Fibroblast of skin of scalp (primary cell): ENCODE measurements at places on chromosomes 16 and 17.

GRCh38 chr16:84446084-84446483, 58.4 kb downstream of the MEAK7 start:
- DNase-seq = no peak

DNA sequence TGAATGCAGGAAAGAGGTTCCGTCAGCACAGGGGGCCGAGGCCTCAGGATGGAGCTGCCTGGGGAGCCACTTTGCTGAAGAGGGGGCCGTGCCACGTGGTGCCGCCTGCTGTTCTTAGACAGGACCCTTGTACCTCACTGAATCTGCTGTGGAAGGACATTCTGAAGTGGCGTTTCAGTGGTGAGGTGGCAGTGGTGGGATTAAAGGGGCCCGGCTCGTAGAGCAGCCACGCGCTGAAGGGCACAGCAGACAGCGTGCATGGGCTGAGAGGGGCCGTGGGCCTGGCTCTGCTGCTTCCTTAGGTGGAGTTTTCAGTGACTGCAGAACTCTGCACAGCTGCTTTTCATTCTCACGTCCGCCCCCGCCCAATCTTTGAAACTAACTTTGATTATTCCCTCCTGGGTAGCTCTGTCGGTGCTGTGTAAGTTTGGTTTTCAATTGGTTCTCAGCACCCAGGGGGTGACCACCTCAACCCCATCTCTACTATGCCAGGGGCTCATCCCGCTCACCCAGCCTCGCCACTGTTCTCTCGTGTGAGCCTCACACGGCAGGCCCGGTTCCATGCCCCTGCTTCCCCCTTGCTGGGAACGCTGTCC, 70.3 kb downstream of the SEC14L1 start:
- no peak for DNase-seq

DNA sequence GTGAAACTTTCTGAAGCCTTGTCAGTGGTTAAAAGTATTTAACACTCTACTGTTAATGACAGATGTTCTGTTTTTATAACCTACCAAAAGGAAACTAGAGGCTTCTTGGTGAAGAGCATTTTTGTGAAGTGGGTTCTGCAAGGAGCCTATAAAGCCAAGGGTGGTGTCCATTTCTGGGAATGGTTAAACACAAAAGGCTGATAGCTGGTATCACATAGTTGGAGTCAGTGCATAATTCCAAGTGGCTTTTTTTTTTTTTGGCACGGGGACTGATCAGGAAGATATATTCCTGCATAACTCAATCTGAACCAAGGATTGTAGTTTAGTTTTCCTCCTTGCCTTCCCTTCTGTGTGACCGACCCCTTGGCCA, 27.6 kb upstream of the KPNB1 start:
- peak; percentile 15 for DNase-seq

- peak; percentile 36 for DNase-seq
These were observed 108.7 kb downstream of the TRIM37 start for GRCh38 chr17:58997756-58998553.

- peak; percentile 77 for DNase-seq
These were observed at the start of gene BRD7 for GRCh38 chr16:50368410-50369132. TSS of gene BRD7 (minus strand) at chr16:50368988. CDS start at chr16:50368774, 214 bp downstream.

DNA sequence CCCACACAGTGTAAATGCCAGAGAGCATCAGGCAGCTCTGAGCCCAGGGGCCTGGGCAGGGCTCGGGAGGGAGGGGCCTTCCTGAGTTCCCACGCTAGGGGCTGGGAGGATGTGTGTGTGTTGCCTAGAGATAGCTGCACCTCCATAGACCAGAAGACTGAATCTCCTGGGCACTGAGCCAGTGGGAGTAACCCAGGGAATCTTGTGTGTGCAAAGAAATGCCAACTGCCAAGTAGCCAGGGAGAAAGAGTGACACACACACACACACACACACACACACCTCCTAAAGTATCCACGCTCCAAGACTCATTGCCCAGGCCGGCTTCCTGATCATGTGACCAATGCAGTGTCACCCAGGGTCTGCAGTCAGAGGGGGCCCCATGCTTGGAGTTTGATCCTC, 166.2 kb upstream of the RPL38 start:
- peak; percentile 46 for DNase-seq

- DNase-seq = no peak
These were observed 30.9 kb downstream of the SERPINF1 start for GRCh38 chr17:1792495-1793446.

- no peak for DNase-seq
These were observed 2.0 kb downstream of the CHST4 start for GRCh38 chr16:71528257-71528656.

DNA sequence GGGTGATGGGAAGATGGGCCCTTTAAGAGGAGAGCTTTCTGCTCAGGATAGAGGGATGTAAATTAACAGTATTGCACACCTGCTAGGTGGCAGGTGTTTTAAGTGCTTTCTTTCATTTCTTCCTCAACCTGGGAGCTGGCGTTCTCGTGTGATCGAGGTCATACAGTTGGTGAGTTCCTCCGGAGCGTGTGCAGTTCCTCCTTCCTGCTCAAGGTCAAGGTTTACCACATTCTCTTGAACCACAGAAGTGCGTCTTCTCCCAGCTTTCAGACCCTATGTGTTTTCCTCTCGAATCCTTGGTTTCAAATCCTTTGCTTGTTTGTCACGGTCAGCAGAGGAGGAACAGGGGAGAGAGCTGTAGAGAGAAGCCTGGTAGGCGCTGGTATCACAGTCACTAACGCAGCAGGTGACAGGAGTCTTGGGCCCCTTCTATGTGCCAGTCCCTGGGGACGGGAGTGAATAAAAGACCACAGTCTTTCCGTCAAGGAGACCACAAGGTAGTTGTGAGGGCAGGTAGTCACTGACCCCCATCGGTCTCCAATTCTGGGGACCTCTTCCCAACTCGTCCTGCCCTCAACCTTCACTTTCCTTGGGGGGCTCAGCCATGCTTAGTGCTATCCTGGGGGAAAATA, 791 bp downstream of the DNAI2 start:
- DNase-seq = no peak

DNA sequence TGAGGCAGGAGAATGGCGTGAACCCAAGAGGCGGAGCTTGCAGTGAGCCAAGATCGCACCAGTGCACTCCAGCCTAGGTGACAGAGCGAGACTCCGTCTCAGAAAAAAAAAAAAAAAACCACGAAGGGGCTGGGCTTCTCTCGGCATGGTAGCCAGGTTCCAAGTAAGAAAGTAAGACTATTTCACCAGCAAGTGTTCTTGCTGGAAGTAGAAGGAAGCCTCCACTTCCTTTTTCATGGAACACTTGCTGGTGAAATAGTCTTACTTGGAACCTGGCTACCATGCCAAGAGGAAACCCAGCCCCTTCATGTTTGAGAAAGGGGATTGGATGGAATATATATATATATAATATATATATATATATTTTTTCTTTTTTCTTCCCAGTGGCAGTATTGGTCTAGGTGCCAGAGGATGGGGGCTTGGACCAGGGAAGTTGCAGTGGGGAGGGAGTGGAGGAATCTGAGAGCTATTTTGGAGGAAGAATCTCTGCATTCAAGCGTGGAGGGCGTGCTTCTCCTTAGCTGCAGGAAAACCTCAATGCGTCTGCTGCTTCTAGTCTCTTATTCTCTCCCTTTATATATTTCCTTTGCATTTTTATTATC, 7.2 kb upstream of the N4BP1 start:
- DNase-seq = no peak

GRCh38 chr16:2035431-2036199, 8.9 kb downstream of the NHERF2 start:
- peak; percentile 94 for DNase-seq

DNA sequence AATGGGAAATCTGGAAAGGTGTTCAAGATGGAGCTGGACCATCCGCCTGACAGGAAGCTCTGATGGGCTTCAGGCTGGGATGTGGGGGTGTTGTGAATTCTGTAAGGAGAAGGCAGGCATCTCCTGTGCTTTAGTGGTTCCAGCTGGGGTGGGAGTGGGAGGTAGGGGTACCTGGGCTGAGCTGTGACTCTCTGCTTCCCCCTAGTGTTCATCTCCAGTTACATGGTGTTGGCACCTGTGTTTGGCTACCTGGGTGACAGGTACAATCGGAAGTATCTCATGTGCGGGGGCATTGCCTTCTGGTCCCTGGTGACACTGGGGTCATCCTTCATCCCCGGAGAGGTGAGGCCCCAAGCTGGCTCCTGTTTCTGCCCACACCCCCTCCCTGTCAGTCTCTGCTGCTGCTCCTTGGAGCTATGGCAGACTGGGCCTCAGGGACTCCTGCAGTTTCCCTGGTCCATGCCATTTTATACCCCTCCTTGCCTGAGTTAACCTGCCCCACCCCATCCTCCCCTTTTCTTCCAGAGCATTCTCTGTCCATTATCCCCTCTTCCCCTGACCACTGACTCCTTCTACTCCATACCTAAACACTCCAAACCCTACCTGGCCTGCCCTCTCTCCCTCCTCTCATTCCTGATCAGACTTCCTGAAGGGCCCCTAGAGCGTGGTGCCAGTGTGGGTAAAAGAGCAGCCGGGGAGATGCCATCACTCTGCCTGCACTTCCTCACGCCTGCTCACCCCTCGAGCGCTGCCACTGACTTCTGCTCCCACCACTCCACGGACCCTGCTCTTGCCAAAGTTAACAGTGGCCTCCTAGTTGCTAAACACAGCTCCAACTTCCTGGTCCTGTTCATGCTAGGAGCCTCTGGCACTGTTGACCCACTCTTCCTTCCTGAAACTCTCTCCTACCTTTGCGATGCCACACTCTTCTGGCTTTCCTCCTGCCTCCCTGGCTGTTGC, 3.4 kb downstream of the SPNS1 start:
- DNase-seq = no peak

GRCh38 chr17:79071161-79071740, 3.4 kb upstream of the ENGASE start:
- DNase-seq = no peak

GRCh38 chr17:79152636-79153035, 78.0 kb downstream of the ENGASE start:
- DNase-seq = no peak

DNA sequence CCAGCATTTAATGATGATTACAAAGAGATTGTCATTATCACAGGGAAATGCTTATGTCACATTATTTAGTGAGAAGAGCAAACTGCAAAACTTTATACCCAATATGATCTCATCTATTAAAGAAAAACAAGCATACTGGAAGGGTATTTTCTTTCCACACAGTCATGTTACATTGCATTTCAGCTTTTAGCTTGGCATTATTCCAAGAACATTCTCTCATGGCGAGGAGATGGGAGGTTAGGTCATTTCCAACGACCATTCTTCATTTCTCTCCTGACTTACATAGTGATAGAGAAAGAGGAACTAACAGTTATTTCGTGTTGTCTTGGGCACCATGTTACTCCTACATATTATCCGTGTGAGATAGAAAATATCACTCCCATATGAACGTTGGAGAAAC, 309.4 kb upstream of the XYLT1 start:
- DNase-seq = peak; percentile 61

GRCh38 chr17:44272321-44272951, 4.5 kb upstream of the SLC4A1 start:
- DNase-seq = no peak

DNA sequence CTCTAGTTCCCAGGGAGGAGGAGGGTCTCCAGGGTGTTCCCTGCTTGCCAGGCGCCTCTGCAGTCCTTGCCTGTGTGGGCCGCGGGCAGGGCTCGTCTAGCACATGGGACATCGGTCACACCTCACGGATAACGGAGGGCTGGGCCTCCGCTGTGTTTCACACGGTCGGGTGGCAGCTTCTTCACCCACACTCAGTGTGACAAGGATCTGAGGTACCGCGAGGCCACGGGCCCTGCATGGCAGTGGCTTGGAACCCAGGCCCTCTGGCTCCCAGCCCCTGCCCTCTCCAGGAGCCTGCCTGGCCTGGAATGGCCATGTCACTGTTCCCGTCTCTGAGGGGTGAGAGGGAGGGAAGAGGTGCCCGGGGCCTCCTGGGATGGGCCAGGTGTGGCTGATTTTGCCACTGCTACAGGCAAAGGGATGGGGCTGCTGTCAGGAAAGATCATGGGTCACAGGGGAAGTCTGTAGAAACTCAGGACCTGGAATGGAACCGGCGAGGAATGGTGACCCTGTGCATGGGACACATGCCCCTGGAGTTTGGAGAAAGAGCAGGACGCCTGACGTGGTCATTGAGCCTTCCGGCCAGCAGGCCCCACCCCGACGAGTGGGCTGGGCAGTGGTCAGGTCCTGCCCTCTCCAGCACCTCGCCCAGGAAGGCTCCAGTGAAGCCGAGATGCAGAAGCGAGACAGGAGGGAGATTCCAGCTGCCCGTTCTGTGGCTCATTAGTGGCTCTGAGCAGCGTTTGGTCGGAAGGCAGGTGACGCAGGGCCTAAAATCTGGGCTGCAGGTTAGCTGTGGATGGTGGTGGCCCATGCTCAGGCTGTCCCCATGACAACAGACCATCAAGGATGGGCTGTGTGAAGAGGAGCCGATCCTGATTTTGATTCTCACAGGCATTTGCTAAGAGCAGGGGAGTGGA, 76.5 kb upstream of the GSE1 start:
- DNase-seq = no peak

DNA sequence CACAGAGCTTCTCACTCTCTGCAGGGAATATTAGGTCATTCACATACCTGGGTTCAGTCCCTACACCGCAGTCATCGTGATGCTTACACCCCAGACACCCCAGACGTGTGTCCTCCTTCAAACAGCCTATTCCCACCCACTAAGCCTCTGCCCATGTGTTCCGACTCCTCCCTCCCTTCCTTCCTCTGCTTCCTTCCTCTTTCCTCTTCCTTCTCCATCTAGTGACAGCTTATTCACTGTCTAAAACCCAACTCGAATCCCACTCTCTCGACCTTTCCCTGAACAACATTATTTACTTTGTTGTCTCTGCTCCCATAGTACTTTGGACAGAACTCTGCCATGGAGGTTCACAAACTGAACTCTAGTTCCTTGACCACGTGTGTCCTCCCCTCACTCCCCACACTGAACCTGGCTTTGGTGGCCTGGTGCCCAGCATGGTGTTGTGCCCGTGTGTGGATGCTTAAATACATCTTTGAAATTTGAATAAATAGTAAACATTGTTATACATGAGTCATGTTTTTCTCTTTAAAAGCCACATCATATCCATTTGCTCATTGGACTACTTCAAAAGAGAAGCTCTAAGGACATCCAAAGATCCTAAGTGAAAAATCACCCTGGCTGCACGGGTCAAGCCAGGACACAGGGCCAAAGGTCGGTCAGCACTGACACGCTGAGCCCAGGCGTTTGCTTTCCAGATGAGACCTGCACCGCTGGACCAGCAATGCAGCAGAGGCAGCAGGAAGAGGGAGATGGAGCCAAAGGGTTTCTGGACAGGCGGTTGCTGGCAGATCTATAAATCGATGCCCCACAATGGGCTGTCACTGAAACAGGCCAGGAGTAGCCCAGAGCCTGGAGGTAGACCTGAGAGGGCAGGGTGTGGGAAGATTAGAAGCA, 14.1 kb upstream of the G6PC1 start:
- DNase-seq = no peak

GRCh38 chr17:56779898-56780777, 53.6 kb downstream of the C17orf67 start:
- peak; percentile 67 for DNase-seq
